ENCODE measurements at places on chromosomes 7 and 10.

GRCh38 chr7:33392148-33392547 is 262.8 kb downstream of the BBS9 start:
- peak; percentile 94 for DNase-seq

GRCh38 chr7:25318047-25318446 is 89.8 kb upstream of the NPVF start:
- no peak for DNase-seq

DNA sequence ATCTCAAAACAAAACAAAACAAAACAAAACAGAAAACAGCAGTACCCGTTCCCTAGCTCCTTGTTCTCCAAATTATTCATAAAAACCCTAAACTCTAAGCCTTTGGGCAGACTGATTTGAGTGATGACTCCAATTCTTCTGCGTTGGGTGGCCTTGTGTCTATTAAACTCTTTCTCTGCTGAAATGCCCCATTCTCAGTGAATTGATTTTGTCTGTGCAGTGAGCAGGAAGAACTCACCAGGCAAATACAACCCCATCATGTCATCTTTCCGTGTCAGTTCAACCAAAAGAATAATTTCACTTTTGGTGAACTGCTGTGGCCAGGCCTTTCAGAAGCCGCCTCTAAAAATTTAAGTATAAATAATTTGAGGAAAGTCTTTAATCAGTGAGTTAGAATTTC is 18.5 kb upstream of the TSPAN13 start:
- no peak for DNase-seq

GRCh38 chr10:75464478-75465449 is 33.3 kb downstream of the LRMDA start:
- no peak for DNase-seq

DNA sequence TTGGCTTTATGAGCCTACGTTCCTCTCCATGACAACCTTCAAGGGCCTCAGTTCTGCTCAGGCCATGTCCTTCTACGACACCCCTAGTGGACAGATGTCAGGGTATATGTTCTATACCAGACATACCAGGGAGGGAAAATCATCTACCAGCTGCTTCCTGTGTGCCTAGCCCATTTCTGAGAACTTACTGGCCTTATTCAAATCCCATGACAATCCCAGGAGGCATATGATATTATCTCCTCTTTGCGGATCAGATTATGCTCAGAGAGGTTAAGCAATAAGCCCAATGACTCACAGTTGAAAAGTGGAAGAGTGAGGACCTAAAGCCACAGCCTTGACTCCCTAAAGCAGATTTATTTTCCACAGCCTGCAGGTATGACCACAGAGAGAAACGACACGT is 139.3 kb downstream of the GLI3 start:
- DNase-seq, result no peak

- no peak for DNase-seq
Measured at GRCh38 chr10:60343254-60343653, 46.4 kb downstream of the ANK3 start.

GRCh38 chr10:131195558-131196159 is 115.9 kb downstream of the TCERG1L start:
- DNase-seq, result no peak

DNA sequence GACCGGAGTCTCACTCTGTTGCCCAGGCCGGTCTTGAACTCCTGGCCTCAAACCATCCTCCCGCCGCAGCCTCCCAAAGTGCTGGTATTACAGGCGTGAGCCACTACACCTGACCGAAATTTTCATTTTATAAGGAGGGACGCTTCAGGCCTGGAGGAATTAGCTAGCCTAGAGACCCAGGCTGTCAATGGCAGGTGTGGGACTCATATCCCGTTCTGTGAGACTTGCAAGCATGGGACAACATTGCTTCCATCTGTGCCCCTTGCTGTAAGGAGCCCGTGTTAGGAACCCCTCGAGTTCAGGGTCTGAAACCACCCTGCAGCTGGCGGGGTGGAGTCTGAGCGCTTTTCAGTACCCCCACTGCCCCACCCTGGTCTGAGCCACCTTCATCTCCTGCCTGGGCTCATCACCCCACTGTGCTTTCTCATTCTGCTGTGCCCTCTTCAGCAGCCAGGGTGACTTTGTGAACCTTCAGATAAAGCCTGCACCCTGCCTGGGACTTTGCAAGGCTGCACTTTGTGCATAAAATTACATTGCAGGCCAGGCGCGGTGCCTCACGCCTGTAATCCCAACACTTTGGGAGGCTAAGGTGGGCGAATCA is 1.3 kb upstream of the DAGLB start:
- no peak for DNase-seq

DNA sequence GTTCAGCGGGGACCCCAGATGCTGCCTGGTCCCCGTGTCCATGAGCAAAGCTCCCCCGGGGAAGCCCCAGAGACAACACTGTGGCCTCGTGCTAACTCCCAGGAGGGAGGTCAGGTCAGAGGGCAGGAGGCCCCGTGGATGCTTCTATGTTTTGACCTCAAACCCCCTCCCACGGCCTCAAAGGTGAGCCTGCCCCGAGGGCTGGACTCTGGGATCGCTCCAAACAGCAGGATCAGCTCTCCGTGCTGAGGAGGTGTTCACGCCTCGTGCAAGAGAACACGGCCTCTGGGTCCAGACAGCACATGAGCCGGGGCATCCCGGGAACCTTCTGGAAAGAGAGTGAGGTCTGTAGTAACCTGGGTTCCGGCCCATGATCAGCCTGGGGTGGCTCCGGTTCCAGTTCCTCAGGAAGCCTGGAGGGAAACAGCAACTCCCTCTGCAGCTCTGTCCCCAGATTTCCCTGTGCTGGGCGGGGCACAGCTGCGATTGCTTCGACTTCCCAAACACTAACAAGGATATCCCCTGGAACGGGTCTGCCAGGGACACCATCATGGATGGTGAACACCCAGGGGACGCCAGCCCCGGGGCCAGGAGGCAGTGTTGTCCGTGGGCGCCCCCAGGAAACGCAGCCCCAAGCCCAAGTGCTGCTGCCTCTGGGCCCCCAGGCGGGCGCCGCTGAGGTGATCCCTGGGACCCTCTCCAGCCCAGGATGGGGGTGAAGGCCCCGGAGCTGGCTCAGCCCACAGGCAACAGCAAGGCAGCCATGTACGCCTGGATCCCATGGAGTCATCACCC is 18.0 kb upstream of the INPP5A start:
- DNase-seq, result no peak

- DNase-seq, result no peak
Measured at GRCh38 chr10:121662945-121663917, 65.0 kb upstream of the FGFR2 start.

- DNase-seq, result no peak
Measured at GRCh38 chr10:13068484-13068883, 31.5 kb upstream of the OPTN start.

DNA sequence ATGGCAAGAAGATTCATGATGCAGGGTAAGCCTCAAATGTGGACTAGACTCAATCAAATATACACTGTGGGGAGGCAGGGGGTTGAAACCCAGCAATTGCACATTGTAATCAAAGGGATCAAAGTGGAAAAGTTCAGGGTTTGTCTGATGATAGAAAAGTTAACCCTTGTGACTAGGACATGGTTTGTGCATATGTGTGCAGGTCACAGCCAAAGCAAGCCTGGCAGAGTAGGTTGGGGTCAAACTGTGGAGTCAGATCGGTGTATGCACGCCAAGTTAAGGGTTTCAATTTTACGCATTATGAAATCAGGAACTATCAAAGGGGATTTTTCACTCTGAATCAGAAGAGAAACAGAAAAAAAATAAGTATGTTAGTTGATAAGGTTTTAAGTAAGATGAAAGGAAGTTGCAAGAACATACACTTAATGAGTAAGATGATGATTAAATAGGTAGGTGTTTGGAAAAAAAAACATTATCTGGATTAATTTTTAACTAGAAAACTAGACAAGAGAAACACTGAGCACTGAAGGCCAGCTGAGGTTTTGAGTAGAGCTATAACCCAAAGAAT is 188.3 kb downstream of the DGKB start:
- no peak for DNase-seq

- peak; percentile 38 for DNase-seq
Measured at GRCh38 chr10:100009793-100010676, at the start of gene DNMBP. TSS of gene DNMBP (minus strand) at chr10:100009947. CDS start at chr10:99972124, 37,823 bp downstream.

GRCh38 chr10:93589648-93590562 is 11.1 kb downstream of the RBP4 start:
- no peak for DNase-seq

GRCh38 chr10:72311667-72312066 is 37.9 kb downstream of the DDIT4 start:
- DNase-seq, result no peak

- no peak for DNase-seq
Measured at GRCh38 chr7:133112976-133113375, 31.1 kb upstream of the CHCHD3 start.

DNA sequence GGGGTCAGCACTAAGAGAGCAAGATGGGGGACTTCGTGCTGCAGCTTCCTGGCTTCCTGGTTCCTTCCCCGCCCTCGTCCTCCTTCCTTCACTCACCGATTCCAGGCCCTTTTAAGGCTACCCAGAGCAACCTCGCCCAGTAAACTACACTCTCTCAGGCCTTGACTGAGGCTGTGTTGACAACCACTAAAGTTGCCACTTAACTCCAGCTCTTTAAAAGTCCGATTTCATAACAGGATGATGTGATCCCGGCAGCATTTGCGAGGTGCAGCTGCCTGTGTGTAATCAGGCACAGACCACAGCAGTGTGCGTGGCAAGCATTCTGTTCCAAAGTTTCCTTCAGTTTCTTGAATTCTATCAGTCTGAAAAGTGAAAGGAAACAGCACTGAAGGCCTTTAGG is 110.6 kb downstream of the RAB11FIP2 start:
- no peak for DNase-seq

DNA sequence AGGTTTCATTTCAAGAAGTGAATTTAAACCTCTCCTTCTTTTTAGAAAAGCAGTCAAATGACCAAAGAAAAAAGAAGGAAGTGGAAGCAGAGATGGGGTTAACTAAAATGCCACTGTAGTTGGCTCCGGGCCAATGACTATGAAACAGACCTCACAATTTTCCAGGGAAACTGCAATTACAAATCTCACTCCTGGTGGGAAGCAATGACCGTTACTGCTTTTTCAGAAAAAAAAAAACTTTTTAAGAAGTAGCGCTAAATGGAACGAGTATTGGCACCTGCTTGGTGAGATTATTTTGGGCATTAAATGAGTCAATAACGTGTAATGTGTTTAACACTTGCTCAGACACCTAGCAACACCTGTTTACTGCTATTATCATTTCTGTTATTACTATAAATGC is 1.2 kb downstream of the SFRP4 start:
- no peak for DNase-seq

DNA sequence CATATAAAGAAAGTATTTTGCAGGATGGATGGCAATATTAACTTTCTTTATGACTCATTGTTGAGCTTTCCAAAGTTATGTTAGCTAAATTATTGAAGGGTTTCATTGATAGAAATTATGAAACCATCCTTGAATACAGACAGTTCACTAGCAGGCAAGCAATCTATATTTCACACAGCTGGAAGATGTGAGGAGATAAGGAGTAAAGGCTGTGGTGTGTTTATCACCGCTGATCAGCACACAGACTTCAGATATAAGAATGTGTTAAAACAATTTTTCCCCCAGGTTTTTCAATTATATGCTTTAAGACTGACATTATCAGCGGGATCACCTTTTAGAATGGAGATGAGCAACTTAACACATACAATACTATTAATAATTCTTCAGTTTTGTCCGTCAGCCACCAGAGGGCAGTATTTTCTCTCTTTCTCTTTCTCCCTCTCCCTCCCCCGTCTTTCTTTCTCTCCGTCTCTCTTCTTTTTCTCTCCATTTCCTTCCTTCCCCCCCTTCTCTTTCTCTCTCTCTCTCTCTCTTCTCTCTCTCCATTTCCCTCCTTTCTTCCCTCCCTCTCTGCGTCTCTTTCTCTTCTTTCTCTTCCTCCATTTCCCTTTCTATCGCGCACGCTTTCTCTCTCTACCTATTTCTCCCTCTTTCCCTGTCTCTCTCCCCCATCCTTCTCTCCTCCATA is 62.9 kb upstream of the FAM171A1 start:
- DNase-seq, result peak; percentile 53

GRCh38 chr10:69057951-69058297 is 30.0 kb upstream of the SRGN start:
- DNase-seq, result no peak

GRCh38 chr10:106714734-106715555 is 449.6 kb downstream of the SORCS1 start:
- no peak for DNase-seq

GRCh38 chr10:84308481-84309304 is 19.7 kb upstream of the CCSER2 start:
- no peak for DNase-seq

DNA sequence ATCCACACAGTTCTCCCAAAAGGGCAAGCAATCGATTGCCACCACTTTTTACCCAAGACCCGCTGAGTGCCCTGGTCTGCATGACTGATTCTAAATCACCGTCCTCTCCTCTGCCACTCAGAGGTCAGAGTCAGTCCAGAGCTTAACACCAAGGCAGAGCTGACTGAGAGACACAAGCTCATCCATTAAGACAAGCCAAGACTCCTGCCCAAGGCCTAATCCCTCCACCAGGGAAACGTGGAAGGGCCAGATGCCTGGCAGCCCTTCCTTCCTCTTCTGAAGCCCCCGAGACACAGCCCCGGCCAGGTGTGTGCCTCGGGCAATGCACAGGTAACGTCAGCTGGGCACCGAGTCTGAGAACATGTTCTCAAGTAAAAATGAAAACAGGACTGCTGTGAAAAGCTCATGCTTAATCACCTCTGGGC is 51.7 kb downstream of the DIP2C start:
- DNase-seq, result no peak

GRCh38 chr7:127674361-127674760 is 22.4 kb downstream of the SND1 start:
- no peak for DNase-seq

DNA sequence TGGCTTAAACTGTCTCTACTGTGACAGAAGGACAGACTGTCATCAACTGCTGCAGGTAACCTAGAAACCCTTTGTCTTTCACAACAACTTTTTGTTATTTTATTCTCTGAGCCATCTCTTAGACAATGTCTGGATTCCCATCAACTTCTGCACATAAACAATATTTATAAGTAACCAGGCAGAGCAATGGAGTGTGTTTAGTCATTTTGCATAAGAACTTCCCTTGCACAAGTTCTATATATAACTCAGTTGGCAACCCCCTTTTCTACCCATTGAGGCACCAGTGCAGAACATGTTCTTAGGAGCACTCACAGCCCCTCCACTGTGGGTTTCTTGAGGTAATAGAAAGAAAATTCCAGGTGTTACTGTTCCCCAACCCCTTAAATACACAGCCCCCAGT is 65.0 kb upstream of the IL6 start:
- DNase-seq, result no peak

GRCh38 chr10:43396061-43396927 is 12.7 kb downstream of the HNRNPF start:
- peak; percentile 35 for DNase-seq

DNA sequence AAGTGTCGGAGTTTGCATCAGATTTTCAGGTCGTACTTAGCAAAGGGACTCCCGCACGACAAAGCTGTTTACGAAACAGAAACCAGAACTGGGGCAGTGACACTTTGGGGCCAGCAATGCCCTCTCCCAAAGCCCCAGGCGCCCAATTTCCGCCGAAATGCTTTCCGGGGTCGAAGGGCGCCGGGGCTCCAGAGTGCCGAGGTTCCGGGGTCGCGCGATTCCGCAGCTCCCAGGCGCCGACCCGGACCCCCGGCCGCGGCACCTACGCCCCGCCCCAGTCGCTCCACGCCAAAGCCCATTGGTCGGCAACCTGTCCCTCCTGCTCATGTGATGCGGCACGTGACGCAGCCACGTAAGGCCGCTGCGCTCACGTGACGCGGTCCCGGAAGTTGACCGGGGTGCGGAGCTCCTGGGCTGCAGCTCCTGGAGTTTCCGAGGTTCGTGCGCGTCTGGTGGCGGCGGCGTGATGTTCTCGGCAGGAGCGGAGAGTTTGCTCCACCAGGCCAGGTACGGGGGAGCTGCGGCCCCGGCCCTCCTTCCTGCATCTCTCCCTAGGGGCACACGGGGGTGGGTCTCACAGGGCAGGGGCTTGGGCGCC is at the start of gene AP5Z1:
Gene AP5Z1, plus strand, starts transcription at position 374 of the 598 bp plus-strand sequence. Its CDS starts 93 bp downstream, at position 467.
- peak; percentile 87 for DNase-seq

Data from NCI-H1694 treated with DMSO at 0.1 percent for 48 hours (cell line).